ENCODE measurements at places on chromosomes 13 and 19.

DNA sequence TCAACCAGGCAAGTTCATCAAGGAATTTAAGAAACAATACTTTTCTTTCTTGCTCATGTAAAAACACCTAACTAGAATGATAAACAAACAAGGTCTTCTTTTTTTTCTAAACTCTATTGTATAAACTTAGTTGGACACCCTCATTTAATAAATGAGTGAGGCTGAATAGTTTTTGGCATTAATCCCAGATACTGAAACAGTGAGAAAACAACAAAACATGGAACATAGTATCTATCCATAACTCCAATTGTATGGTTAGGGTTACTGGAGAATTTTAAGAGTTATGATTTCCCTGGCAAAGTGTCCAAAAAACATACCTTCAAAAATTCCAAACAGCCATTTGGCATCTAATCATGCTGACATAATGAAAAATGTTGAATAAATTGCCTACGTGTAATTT lies 5.8 kb upstream of the POMP start:
- DNase-seq, result no peak

DNA sequence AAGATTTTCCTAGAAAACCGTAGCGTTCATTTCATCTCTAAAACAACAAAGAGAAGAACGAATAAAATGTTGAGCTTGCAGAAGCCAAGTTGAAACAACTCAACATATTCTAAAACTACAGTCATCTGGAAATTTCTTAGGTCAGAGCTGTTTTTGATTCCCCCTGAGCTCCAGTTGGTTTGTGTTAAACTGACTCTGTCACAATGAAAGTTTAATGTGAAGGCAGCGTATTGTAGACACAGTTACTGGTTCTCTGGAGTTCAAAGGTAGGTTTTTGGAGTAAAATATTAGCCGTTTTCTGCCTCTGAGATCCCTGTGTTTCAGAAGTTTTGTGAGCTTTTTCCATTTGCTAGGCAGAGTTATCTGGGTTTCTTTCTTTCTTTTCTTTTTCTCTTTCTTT lies 2.2 kb downstream of the ARHGEF7 start:
- no peak for DNase-seq

- DNase-seq, result peak; percentile 43
These were observed 12.5 kb downstream of the PBX4 start for GRCh38 chr19:19606021-19606420.

- no peak for DNase-seq
These were observed 4.0 kb downstream of the ERF start for GRCh38 chr19:42250666-42251531.

- no peak for DNase-seq
These were observed 1534.6 kb upstream of the PRR20A start for GRCh38 chr13:55606045-55606665.

- peak; percentile 34 for DNase-seq
These were observed 6.9 kb downstream of the PEAK3 start for GRCh38 chr19:2274931-2275535.

DNA sequence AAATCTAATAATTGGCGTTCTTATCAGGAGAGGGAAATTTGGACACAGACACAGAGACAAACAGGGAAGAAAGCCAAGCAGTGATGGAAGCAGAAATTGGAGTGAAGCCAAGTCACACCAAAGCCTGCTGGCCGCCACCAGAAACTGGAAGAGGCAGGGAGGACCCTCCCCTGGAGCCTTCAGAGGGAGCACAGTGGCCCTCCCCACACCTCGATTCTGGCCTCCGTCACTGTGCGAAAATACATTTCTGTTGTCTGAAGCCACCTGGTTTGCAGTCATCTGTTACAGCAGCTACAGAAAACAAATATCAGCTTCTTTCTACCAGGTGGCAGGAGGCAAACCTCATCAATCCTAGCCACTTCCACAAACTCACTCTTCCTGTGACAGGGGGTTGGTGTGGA lies 8.3 kb upstream of the TLE6 start:
- DNase-seq, result no peak

DNA sequence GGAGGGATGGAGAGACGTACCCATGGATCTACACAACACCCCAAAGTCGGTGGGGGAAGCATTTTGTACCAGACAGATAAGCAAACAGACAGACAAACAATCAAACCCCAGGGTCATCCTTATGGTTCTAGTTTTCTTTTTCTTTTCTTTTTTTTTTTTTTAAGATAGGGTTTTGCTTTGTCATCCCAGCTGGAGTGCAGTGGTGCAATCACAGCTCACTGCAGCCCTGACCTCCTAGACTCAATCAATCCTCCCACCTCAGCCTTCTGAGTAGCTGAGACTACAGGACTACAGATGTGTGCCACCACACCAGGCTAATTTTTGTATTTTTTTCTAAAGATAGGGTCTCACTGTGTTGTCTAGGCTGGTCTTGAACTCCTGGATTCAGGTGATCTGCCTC lies 17.9 kb upstream of the FBL start:
- DNase-seq, result no peak

DNA sequence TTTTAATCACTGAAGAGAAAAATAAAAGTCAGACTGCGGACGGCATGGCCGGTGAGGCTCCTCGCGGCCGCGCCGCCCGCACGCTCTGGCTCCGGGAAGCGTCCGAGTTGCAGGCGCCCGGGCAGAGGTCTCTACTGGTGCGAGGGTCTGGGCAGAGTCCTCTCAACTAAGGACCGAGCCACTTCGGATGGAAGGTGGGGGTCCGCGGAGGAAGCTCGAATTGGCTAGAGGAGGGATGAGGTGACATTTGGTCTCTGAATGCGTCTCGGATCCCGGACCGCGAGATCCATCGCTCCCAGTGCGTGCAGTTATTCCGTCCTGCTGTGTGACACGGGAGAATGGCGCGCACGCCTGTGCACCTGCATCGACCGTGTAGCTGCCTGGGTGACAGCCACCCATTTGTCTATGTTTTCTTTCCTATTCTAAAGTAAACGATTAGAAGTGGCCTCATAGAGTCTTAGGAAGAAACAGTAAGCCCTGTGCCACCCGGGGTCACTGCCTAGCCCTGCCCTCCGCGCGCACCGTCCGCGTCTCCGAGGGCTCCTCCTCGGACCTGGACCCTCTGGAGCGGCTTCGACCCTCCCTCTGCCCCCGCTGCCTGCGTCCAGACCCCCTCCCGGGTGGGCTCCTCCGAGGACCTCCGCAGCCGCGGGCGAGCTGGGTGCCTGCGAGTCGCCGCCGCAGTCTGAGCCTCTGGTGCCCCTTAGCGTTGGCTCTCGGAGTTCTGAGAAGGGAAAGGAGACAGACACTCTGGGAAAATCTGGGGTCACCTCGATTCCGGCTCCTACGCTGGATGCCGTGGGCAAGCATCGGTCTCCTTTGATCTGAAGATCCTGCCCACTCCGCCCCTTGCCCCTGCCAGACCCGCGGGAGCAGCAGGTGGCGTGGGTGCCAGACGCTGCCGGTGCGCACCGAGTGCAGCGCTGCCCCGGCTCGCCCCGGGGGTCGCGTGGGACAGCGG lies 347.4 kb downstream of the LIG4 start:
- no peak for DNase-seq

DNA sequence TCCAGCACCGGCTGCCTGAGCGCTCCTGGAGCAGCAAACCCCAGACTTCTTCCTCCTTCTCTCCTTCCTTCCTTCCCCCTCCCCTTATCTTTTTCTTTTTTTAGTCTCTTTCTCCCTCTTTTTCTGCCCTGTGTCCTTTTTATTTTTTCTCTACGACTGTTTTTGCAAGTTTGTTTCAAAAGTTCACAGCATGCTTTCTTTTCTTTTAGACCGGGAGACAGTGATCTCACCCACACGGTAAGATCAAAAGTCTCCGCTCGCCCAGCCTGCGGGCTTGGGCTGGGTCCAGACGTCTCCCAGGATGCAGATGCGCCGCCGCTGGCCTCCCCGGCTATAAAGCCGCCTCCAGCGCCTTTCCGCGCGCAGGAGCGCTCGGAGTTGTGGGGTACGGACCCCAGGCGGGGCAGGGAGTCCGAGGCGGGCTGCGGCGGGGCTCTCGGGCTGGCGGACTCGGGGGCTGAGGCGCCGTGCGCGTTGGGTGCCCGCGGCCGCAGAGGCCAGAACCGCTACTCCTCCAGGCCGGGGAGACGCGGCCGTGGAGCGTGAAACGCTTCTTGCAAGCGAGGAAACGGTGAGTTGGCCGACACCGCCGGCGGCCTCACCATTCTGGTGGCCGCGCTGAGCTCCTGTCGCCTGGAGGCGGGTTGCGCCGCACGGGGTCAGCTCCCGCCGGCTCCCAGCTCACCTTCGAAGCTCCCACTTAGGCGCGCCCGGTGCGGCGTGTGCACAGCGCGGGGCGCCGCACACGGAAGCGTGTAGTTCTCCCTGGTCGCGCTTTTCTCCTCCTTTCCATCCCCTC lies 2.0 kb upstream of the TSHZ3 start:
- no peak for DNase-seq

DNA sequence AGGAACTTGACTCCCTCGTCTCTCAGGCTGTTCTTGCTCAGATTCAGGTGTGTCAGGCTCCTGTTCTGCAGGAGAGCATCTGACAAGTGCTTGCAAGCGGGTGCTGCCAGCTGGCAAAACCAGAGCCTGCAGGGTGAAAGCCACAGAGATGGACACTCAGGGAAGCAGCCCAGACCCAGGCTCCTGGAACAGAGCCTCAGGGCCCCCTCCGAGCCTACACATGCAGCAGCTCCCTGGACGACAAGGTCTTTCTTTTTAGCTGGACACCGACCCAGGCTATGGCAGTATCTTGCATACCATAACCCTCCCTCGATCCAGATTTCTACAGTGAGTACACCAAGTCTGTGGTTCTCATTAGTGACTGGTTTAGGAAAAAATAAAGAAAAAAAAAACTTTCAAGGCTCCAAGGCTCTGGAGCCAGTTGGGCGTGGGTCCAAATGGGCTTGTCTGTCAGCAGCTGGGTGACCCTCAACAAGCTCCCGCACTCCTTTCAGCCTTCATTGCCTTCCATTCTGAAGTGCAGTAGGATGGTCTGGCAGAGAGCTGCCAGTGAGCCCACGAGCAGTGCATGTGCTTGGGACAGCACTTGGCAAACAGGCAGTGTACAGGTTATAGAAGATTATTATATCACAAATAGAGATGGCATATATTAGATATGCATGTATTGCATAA lies 29.9 kb downstream of the NLRP13 start:
- no peak for DNase-seq

GRCh38 chr19:55209693-55210472 lies 582 bp upstream of the PTPRH start:
- DNase-seq, result no peak

DNA sequence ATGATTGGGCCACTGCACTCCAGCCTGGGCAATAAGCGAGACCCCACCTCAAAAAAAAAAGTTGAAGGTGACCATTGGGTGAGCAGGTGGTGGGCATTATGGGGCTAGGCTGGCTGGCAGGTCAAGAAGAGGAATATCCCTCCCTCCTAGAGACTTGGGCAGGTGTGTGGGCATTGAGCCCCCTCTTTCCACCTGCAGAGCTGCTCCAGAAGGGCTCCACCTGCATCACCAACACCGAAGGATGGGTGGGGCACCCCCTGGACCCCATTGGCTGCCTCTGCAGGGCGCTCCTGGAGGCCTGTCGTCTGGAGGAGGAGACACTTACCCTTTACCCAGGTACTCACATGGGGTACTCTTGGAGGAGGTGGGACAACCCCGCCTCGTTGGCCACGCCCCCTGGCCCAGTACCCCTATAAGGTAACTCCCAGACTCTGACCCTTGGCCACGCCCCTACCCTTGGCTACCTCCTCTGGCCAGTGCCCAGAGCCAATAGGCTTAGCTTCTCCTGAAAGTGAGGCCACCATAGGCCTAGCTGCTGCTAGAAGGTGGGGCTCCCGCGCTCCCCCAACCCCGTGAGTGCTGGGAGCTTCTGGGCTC lies 21.9 kb downstream of the ZSWIM4 start:
- DNase-seq, result no peak

- DNase-seq, result no peak
These were observed 53.6 kb upstream of the PABPC3 start for GRCh38 chr13:25042151-25042865.

- no peak for DNase-seq
These were observed 73.6 kb upstream of the OBI1 start for GRCh38 chr13:78732445-78733017.

- DNase-seq, result no peak
These were observed 202.5 kb upstream of the RFC3 start for GRCh38 chr13:33615436-33615835.

DNA sequence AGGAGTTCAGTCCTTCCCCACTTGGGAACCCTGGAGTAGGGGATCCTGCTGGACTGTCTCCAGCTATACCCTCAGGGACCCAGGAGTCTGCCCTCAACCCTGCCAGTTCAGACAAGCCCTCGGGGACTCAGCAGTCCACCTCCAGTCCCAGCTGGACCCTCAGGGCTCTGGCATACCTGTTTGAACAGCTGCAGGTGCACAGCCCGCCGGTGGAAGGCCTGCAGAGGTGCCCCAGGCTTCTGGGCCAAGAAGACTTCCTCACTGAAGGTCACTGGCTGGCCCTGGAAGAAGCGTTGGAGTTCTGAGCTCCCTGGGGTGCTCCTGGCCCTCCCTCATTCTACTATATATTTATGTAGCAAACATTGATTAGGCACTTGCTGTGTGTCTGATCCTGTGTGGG lies 8.6 kb downstream of the CRB3 start:
- DNase-seq, result no peak

DNA sequence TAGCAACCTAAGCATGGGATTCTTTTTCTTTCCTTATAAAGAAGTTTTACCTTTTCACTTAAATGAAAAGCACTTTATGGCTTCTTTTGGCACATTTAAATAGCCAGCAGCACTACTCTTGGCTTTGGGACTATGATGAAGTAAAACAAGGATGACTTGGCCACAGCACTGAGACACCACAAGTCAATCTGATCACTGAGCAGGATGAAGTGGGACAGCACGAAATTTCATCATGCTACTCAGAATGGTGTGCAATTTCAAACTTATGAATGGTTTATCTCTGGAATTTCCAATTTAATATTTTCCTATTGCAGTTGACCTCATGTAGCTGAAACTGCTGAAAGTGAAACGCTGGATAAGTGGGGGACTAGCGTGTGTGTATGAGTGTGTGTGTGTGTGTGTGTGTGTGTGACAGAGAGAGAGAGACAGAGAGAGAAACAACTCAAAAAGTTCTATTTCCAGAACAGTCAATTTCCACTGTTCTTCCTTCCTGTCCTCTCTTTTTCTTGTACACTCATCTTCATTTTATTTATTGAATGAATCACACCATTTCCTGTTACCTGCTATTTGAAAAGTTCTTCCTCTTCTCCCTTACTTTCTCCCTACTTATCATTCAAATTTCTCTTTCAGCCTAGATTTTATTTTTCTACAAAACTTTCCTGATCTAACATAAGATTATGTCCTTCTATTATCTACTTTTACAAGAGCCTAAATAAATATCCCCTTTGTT lies 414.2 kb upstream of the MIR17HG start:
- DNase-seq, result no peak

GRCh38 chr19:18013210-18014111 lies 5.5 kb downstream of the ARRDC2 start:
- DNase-seq, result no peak

All from activated CD4-positive, alpha-beta T cell treated with anti-CD3 and anti-CD28 coated beads for 1 hour (primary cell).